NCI-H1694 (cell line): ENCODE measurements at places on chromosomes 2 and 18.
A peak's percentile ranks its signal among the peaks of the same experiment; 100 is the strongest.

- no peak for DNase-seq
Observed at GRCh38 chr2:226888378-226888965, 52.6 kb downstream of the RHBDD1 start.

GRCh38 chr18:45467945-45468344 is 147.3 kb upstream of the SLC14A2 start:
- no peak for DNase-seq

GRCh38 chr2:4673025-4673489 is 969.7 kb downstream of the DCDC2C start:
- peak; percentile 55 for DNase-seq

DNA sequence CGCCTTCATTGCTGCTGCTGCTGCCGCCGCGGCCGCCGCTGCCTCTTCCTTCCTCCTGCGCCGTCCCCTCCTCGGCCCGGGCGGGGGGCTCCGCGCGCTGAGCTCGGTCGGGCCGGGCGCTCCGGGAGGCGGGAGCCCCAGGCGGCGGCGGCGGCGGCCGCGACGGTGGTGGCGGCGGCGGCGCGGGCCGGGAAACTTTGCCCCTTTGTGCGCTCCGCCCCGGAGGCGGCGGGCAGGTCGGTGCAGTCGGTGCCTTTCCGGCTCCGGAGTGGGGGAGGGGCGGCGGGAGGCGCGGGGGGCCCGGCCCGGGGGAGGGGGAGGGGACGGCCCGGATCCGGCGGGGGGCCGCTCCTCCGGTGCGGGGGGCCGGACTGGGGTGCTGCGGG is 205 bp downstream of the TET3 start:
- no peak for DNase-seq

DNA sequence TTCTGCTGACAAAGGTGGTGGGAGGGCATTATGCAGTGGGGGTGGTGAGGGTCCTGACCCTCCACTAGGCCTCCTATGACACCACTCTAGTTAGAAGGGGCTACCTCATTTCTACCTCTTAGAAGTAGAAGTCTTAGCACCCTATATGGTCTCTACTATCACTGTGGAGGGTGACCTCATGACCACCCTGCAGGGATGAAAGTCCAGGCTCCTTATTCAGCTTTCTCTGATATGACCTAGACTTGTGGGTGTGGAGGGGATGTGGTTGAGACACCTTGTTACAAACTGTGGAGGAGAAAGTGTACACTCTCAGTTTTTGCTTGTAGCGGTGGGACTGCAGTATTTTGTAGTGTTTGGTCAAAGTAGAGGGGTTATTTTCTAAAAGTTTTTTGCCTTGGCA is 18.6 kb downstream of the TMEM182 start:
- DNase-seq = no peak

DNA sequence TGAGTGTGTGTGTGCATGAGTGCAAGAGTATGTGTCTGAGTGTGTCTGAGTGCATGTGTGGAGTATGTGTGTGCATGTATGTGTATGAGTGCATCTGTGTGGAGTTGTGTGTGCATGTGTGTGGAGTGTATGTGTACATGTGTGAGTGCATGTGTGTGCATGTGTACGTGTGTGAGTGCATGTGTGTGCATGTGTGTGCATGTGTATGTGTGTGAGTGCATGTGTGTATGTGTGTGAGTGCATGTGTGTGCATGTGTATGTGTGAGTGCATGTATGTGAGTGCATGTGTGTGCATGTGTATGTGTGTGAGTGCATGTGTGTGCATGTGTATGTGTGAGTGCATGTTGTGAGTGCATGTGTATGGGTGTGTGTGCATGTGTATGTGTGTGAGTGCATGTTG is 23.7 kb downstream of the TOGARAM2 start:
- DNase-seq = no peak

GRCh38 chr18:38009320-38009719 is 443.7 kb upstream of the CELF4 start:
- no peak for DNase-seq

GRCh38 chr2:11540148-11540995 is 6.5 kb downstream of the GREB1 start:
- peak; percentile 75 for DNase-seq

DNA sequence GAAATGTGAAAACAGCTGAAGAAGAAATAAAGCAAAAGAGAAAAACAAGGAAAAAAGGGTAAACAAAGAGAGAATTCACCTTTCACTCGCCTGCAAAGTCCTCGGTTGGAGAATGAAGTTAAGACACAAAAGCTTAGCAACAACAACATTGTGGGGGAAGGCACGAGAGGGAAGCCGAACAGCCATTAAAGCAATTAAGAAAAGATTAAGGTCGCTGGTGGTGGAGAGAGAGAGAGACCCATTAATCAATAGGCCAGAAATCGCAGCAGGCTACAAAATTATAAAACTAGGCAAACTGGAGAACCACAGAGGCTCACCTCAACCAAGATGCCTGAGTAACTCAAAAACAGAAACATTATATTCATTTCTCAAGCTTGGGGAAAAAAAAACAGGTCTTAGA is 120.0 kb upstream of the SIX3 start:
- DNase-seq = no peak

- no peak for DNase-seq
Observed at GRCh38 chr2:170524828-170525565, 190.1 kb upstream of the SP5 start.

DNA sequence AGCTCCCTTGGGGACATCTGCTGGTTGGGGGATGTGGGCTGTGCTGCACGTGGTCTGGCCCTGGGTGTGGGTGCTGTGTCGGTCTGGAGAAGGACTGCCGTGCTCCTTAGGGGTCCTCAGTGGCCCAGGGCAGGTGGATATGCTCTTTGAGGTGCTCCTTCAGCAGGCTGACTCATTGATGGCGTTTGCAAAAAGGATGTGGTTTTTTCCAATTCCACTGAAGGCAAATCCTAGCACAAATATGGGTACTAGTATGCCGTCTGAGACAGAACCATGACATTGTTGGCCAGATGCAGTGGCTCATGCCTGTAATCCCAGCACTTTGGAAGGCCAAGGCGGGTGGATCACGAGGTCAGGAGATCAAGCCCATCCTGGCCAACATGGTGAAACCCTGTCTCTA is 3.3 kb downstream of the PPP1R7 start:
- DNase-seq = no peak

DNA sequence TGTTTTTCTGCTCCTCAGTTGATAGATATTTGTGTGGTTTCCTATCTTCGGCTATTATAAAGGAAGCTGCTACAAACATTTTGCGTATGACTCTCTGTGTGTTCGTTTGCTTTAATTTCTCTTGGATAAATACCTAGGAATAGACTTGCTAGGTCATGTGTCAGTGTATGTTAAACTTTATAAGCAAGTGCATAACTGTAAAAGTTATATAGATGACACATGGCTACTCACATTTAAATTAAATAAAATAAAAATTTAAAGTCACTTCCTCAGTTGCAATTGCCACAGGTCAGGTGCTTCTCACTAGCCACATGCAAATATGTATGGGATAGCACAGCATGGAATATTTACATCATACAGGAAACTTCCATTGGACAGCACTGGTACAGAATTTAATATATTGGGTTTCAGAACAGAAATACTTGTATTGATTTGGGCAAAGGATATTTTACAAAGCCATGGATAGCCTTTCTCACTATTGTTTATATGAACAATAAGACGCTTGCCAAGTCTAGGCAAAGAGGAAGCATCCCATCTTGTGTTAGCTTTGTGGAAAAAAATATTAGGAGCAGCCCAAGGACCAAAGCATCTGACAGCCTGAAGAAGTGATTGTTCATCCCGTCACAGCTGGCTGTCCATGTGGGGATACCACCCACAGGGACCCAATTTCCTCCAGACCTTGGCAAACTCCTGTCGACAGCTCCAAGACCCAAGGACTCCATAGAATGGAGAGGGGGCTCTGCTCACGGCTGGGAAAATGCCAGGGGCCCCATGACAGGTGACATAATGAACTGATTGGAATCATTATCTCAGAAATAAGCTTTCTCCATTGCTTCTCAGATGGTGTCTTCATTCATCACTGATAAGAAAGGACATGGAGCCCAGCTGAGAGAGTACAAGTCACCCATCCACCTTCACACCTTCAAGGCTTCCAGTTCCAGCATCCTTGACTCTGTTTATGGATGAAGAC is 196.7 kb downstream of the SH3BP4 start:
- DNase-seq = no peak

DNA sequence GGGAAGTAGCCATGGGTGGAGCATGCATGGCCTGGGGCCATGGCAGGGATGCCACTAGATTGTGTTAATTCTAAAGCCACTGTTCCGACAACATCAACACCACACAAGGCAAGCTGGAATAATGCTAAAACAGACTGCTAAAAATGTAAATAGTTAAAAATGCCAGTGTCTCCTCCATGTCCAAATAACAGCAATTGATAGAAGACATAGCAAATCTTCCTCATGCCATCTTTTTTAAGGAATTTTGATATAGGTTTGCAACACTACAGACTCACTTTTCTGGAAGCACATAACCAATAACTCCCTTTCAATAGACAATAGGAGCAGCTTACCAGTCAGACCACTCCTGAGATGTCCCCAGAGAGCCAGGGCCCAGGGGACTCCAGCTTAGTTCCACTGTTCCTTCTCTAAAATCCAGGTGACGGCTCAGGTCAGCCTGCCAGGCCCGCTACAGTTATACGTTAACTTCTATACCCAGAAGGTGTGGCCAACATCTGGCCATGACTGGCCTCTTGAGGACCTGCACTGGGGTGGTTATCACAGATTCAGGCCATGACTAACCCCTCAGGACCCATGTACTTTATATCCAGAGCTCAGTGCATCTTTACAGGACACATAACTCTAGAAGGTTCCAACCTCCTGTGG is 20.3 kb downstream of the TUBB6 start:
- DNase-seq = no peak

DNA sequence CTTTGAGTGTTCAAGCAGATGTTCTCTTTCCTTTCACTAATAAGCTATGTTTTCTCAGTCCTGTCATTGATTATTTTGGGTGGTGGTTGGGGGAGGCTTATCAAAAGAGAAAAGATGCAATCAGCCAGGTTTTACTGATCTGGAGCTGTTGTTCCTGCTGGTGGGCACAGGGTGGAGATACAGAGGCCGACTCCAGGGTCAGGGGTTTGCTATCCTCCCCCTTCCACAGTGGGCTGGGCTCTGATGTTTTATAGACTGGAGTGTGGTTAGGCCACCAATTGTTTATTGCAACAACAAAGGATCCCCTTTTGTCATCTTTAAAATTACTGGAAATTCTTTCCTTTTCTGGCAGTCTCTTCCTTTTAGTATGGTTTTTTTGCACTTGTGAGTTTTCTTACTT is 120.5 kb downstream of the TANC1 start:
- no peak for DNase-seq

DNA sequence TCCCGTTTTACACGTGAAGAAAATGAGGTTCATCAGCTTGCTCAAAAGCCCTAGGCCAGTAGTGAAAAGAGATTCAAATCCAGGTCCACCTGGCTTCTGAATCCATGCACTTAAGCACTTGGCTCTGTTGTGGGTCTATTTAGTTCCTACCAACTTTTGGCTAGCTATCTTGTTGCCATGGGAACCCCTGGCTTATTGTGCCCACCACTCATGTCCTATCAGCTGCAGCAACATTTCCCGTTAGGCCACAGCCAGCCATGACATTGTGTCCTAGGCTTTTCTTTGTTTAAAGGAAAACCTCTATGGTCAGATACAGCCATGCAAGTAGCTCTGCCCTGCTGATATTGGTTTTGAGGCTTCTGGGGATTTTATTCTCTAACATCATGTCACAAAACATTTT is 49.8 kb downstream of the PLEK start:
- no peak for DNase-seq

GRCh38 chr2:174436351-174436750 is 40.8 kb downstream of the SCRN3 start:
- no peak for DNase-seq

DNA sequence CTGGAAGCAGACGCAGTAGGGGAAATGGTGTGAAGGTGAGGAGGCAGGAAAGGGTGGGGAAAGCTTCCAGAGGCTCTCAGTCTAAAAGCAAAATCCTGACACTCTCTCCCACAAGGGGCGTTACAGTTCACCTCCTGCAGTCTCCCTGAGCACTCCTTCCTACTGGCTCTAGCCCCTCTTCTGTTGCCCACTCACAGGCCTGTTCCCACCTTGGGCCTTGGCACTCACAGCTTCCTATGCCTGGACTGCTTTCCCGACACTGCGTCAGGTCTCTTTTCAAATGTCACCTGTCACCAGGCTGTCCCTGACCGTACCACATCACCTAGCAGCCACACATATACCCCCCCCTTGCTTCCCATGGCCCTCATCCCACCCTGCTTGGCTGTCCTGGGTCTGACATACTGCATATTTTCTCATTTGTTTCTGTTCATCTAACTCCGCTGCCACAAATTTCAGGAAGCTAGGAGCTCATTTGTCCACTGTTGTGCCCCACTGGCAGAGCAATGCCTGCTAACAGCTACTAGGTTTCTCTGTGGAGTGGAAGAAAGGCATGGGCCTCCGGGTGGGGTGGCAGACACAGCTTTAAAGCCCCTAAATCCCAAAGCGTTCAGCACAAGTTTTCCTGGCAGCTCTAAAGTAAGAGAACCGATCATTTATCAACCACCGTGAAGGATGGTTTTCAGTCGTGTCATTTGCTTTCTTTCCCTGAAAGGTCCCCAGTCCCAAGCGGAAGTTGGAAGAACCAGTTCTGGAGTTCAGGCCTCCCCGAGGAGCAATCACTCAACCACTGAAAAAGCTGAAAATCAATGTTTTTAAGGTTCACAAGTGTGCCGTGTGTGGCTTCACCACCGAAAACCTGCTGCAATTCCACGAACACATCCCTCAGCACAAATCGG is 118.8 kb downstream of the ZNF532 start:
- DNase-seq = no peak

- DNase-seq = no peak
Observed at GRCh38 chr2:117086943-117087250, 727.6 kb upstream of the DDX18 start.

GRCh38 chr18:36176711-36177110 is 10.6 kb upstream of the MOCOS start:
- no peak for DNase-seq

GRCh38 chr2:85838181-85838580 is 50.6 kb downstream of the ST3GAL5 start:
- no peak for DNase-seq

GRCh38 chr2:241726459-241726858 is 8.0 kb upstream of the D2HGDH start:
- no peak for DNase-seq

GRCh38 chr2:143574069-143574468 is 444.9 kb downstream of the ARHGAP15 start:
- no peak for DNase-seq

DNA sequence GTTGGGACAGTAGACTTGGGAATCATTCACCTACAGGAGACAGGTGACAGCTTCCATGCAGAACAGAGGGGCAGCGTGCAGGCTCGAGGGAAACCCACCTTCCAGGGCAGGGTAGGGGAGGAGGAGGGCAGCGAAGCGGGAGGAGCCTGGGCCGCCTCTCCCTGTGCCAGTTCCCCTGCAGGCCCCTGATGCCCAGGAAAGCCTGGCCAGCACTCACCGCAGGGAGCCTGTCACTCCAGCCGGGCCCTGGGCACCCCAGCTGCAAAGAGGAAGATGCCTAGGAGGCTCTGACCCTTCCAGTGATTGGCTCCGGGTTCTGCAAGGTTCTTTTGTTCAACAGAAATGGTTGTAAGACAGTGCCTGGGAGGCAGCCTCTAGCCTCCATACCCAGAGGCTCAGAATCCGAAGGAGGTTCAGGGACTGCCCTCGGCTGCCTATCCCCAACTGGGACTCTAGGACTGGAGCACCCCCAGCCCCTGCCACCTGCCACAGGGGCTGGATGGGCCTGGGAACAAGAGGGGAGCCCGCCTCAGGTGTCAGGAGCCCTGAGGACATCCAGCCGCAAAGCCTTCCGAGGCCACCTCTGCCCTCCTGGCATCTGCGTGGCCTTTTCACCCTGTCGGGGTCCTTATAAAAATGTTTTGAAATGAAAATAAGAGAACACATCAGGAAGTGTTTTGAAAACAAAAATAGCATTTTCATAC is 103.2 kb downstream of the PTGR3 start:
- DNase-seq = no peak
